Stimulated activated CD8-positive, alpha-beta memory T cell treated with anti-CD3 and anti-CD28 coated beads, Interleukin-4, amount 100 ng/mL, for 1 hour (primary cell): ENCODE measurements at places on chromosomes 4 and X.

DNA sequence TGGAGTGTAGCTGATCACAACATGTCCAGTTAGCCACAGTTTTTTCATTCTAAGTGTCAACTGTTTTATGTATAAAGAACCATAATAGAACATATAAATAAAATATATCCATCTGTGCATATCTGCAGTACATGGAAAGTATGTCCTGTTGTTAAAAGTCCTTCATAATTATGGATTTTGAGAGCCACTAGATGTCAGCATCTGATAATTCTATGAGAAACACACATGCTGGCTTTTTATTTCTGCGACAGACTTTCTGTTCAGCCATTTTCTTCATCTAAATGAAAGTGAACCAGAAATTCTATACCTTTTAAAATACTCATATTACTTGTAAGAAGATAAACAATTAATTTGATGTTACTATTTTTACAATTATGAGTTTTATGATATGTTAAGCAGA, 251.5 kb downstream of the GPM6A start:
- no peak for DNase-seq

DNA sequence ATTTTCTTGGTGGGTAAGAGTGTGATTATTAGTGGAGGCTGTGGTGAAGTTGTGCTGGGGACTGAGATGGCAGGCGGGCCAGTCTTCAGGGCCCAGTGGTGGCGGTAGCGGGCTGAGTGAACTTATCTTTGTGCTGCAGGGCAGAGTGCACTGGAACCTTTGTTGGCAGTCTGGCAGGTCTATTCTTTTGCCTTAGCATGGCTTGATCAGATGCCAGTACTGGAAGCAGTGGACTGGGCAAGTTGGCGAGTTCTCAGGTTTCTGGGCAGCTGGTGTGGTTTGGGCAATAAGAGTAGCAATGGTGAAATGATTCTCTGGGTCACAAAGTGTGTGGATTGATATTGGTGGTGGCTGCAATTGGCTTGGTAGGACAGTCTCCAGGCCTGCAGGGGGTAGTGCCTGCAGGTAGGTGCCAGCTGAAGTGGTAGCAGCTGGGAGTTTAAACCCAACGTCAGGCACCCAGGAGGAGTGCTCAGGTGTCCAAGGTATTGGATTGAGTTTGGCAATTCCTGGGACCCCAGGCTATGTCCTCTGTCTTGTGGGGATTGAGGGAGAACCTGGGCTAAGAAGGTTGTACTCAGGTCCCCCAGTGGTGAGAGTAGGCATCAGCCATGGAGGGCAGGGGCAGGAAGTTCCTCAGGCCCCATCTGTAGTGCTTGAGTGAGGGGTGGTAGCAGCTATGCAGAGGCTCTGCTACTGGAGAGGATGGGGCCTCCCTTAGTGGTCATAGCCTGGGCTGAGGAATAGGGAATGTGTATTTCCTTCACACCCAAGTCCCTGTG, 34.9 kb upstream of the SLC25A14 start:
- DNase-seq: no peak

GRCh38 chrX:7059214-7059838, 88.2 kb upstream of the STS start:
- no peak for DNase-seq

- DNase-seq: no peak
Measured at GRCh38 chr4:66693694-66694093, 851.6 kb downstream of the CENPC start.

DNA sequence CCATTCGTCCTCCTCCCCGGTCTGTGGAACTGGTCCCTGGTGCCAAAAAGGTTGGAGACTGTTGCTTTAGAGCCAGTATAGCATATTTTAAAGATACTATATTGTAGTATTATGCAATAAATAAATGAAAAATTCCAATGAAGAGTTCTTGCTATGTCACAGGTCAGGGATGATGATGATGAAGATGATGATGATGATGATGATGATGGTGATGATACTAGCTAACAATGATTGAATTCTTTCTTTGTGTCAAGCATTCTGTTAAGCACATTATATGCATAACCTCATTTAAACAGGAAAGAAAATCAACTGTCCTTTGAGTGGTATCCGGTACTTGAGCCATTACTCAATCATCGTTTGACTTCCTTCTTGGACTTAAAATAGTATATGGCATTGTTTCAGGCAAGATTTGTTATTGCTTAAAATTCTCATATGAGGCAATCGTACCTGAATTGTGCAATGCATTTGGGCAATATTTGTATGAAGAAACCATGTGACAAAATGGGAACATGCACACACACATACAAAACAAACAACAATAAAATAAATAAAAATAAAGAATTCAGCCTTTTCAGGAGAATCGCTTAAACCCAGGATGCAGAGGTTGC, 22.8 kb upstream of the TLR2 start:
- no peak for DNase-seq

GRCh38 chr4:125321709-125322365, 7.1 kb downstream of the FAT4 start:
- DNase-seq: no peak

GRCh38 chr4:139826426-139826825, 160.8 kb downstream of the MGST2 start:
- DNase-seq: no peak

GRCh38 chrX:9374555-9374954, 90.3 kb upstream of the TBL1X start:
- no peak for DNase-seq

- DNase-seq: no peak
Measured at GRCh38 chr4:118282692-118283091, 70.1 kb downstream of the PRSS12 start.

- no peak for DNase-seq
Measured at GRCh38 chrX:72687396-72687795, 26.7 kb downstream of the PHKA1 start.

GRCh38 chrX:121858867-121859647, 811.6 kb downstream of the GLUD2 start:
- DNase-seq: no peak

DNA sequence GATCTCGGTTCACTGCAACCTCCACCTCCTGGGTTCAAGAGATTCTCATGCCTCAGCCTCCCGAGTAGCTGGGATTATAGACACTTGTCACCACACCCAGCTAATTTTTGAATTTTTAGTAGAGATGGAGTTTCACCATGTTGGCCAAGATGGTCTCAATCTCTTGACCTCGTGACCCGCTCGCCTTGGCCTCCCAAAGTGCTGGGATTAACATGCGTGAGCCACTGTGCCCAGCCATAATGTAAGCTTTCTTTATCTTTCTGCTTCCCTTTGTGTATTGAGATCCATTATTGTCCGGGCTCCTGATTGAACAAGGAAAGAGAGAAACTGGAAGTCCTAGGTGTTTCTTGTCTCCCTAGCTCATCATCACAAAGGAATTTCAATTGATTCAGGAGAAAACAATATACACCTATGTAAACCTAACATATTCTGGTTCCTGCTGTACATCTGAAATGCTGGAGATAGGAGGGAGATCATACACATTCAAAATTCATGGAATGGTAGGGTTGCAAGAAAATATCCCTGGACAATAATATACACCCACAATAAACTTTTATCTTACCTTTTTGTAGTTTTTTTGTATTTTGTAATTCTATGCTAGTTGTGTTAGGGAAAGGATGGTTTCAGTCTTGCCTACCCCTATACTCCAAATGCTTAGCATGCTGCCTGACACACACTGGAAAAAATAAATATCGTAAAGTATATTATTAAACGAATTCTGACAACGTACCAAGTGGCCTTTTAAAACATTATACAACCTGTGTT, 194.4 kb upstream of the HS3ST1 start:
- DNase-seq: no peak

DNA sequence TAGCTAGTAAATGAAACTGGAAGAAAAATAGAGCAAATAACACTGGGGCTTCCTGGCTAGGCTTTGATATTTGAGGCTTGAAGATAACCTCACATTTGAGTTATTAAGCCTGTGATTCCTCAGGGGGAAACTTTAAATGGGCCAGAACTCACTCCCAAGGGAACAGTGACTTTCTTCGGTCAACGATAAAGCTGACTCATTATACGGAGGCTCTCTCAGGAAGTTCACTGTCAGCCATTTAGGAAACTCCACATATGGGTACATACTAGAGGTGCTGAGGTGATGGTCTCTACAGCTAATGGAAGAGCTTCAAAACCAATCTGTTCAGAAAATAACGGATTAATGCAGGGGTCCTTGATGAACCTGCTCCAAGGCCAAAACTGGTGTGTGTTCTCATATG, 120.8 kb downstream of the SH2D1A start:
- no peak for DNase-seq

GRCh38 chrX:114344756-114345349, 239.0 kb upstream of the HTR2C start:
- DNase-seq: no peak

- DNase-seq: no peak
Measured at GRCh38 chr4:91032725-91033445, 905.7 kb downstream of the CCSER1 start.

- DNase-seq: no peak
Measured at GRCh38 chr4:123579961-123580360, 183.4 kb downstream of the SPRY1 start.

DNA sequence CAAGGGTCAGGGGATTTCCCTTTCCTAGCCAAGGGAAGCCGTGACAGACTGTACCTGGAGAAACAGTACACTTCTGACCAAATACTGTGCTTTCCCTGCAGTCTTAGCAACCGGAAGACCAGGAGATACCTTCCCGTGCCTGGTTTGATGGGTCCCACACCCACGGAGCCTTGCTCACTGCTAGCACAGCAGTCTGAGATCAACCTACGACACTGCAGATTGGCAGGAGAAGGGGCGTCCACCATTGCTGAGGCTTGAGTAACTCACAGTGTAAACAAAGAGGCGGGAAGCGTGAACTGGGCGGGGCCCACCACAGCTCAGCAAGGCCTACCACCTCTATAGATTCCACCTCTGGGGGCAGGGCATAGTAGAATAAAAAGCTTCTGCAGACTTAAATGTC, 48.7 kb upstream of the SRD5A3 start:
- DNase-seq: no peak

GRCh38 chr4:152363086-152363485, 172.8 kb downstream of the FBXW7 start:
- DNase-seq: no peak

DNA sequence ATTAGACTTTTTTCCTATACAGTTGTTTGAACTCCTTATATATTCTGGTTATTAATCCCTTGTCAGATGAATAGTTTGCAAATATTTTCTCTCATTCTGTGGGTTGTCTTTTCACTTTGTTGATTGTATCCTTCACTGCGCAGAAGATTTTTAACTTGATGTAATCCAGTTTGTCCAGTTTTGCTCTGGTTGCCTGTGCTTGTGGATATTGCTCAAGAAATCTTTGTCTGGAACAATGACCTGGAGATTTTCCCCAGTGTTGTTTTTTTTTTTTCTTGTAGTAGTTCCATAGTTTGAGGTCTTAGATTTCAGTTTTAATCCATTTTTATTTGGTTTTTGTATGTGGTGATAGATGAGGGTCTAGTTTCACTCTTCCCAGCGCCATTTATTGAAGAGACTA, 289.8 kb upstream of the SPOCK3 start:
- no peak for DNase-seq

DNA sequence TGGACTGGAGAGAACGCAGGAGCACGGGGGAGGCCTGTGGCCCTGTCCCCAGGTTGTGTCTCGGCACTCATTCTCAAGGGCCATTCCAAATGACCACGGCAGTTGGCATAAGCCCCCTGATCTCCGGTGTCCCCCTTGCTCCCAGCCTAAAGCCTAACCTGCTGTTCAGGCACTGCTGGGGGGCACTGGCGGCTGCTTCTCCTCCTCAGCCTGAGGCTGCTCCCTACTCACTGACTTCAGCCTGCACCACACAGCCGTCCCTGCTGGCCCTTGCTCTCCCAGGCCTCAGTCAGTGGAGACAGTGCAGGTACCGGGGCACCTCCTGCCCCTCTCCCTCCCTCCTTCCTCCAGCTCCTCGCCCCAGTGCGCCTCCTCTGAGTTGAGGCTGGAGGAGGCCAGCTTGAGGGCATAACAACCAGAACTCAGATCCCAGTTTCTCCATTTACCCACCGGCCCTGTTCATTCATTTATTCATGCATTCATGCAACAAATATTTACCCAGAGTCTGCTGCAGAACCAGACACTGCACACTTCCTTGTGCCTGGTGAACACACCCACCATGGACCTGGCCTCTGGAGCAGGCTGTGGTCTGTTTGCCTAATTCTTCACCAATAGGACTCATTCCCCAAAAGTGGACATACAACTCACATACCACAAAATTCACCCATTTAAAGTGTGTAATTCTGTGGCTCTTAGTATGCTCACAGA, 65.0 kb downstream of the CPZ start:
- no peak for DNase-seq

- no peak for DNase-seq
Measured at GRCh38 chrX:112736310-112736709, 56.6 kb upstream of the LHFPL1 start.

DNA sequence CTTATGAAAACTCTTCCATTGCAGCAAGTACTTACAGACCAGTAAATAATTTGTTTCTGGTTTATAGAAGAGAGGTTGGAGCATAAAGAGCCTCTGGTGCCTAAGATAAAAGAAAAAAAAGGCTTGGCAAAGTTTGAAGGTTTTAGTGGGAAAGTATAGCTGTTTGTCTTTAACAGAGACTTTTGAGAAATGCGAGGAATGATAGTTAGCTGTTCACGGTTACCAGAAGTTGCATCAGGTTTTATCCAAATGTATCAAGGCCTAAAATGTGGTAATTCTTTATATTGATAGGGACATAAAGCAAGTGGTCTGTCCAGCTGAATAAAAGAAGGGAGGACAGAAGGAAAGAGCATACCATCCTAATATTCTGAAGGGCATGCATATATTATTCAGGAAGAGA, 29.3 kb downstream of the RAP1GDS1 start:
- no peak for DNase-seq

- DNase-seq: no peak
Measured at GRCh38 chrX:146238173-146238572, 420.5 kb downstream of the SLITRK2 start.

- no peak for DNase-seq
Measured at GRCh38 chr4:88610771-88611170, 18.5 kb downstream of the HERC3 start.

- DNase-seq: no peak
Measured at GRCh38 chr4:73892966-73893365, 23.8 kb downstream of the CXCL1 start.

DNA sequence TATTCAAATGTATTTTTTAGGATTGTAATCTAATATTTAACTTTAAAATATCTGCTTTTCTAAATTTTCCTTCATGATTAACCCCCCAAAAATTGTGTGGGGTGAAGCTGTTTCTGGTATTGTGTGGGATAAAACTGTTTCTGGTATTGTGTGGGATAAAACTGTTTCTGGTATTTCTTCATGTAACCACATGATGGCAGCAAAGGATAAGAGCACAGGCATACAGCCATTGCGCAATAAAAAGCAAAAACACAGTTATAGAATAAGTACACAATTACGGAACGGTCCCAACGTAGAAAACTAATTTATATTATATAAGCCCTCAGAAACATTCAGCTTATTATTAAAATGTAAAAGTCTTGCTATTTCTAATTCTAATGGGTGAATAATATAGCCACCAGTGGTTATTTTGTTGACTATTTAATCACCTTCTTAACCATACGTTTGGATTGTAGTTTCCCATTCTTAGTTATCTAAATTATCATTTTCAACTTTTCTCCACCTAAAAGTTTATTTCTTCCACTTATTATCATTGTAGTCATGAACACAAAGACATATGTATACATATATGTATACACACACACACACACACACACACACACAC, 333.9 kb upstream of the FSTL5 start:
- DNase-seq: no peak

GRCh38 chrX:9609987-9610386, 145.1 kb downstream of the TBL1X start:
- DNase-seq: no peak

GRCh38 chr4:17090063-17090462, 191.6 kb upstream of the LDB2 start:
- no peak for DNase-seq
